Activated T-cell treated with anti-CD3 and anti-CD28 coated beads for 4 hours (primary cell): ENCODE measurements at places on chromosomes 16 and 17.

- DNase-seq = no peak
Observed at GRCh38 chr17:19702217-19702641, 14.2 kb downstream of the SLC47A2 start.

- no peak for DNase-seq
Observed at GRCh38 chr17:14150619-14151018, 81.3 kb downstream of the COX10 start.

- no peak for DNase-seq
Observed at GRCh38 chr17:36608280-36608679, 6.9 kb downstream of the MRM1 start.

DNA sequence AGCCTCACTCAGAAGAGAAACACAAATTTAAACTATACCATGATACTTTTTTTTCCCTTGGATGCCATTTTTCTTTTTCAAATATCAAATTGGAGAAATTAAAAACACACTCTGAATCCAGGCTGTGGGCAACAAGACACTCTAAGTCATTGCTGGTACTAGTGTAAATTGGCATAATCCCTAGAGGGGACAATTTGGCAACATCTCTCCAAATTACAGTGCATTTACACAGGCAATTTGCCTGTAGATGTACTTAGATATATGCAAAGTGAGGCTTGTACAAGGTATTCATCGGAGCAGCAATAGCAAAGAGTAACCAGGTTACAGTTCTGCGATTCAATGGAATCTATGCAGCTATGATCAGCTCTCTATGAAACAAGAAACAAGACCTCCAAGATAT, 6.7 kb upstream of the GUCY2D start:
- no peak for DNase-seq

GRCh38 chr16:84484579-84485254, 19.7 kb downstream of the MEAK7 start:
- no peak for DNase-seq

DNA sequence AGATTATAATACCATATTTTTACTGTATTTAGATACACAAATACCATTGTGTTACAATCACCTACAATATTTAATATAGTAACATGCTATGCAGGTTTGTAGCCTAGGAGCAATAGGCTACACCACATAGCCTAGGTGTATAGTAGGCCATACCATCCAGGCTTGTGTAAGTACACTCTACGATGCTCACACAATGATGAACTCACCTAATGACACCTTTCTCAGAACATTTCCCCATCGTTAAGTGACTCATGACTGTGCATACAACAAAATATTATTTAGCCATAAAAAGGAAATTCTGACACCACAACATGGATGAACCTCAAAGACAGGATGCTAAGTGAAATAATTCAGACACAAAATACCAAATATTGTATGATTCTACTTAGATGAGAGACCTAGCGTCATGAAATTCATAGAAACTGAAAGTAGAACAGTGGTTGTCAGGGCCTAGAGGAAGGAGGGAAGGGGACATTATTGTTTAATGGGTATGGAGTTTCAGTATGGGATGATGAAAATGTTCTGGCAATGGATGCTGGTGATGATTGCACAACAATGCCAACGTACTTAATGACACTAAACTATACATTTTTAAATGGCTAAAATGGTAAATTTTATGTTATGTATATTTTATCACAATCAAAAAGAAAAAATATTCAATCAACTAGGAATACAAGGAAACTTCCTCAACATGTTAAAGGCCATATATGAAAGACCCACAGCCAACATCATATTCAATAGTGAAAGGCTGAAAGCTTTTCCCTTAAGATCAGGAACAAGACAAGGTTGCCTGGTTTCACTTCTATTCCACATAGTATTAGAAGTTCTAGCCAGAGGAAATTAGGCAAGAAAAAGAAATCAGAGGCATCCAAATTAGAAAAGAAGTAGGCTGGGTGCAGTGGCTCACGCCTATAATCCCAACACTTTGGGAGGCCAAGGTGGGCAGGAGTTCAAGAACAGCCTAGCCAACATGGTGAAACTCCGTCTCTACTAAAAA, 5.9 kb upstream of the C16orf87 start:
- no peak for DNase-seq

GRCh38 chr17:9261081-9262012, 240.0 kb downstream of the NTN1 start:
- no peak for DNase-seq

GRCh38 chr17:40648384-40648968, 858 bp upstream of the SMARCE1 start:
- DNase-seq = no peak

- no peak for DNase-seq
Observed at GRCh38 chr16:85544016-85544415, 69.1 kb upstream of the GSE1 start.

DNA sequence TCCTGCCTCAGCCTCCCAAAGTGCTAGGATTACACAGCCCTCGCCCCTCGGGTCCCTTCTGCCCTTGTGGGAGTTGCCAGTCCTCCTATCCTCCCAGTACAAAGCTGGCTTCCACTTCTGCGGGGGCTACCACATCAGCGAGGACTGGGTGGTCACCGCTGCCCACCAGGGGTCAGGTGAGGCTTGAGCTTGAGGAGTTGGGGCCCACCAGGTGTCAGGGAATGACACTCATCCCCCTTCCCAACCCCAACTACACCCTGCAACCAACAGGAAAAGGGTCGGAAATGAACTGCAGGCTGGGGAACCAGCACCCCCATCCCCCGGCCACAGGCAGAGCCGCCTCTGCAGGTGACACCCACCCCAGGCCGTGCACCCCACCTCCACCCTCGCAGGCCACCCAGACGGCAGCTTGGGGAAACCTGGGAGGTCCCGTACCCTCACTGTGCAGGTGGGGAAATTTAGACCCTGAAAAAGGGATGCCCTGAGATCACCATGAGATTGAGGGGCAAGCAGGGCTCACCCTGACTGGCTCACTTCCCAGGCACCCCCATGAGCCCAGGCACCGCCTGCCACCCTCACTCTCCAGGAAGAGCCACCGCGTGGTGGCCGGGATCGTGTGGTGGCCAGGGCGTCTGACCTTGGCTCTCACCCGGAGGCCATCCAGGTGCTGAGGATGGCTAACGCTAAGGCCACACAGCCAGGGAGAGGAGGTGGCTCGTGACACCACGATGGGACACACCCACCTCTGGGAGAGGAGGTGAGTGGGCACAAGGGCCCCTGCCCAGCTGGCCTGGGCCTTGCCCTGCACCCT, 8.0 kb downstream of the CTRB1 start:
- no peak for DNase-seq

- DNase-seq = no peak
Observed at GRCh38 chr17:44872131-44872768, 24.6 kb downstream of the HIGD1B start.

- no peak for DNase-seq
Observed at GRCh38 chr17:21368545-21369246, 7.5 kb upstream of the KCNJ12 start.

- no peak for DNase-seq
Observed at GRCh38 chr17:5234645-5235576, at the start of gene SCIMP. SCIMP (minus strand) TSS chr17:5234860; CDS start chr17:5234755, 105 bp downstream.
